GM04503 (cell line): ENCODE measurements at places on chromosomes 6 and 20.

- DNase-seq: no peak
Observed at GRCh38 chr6:79922018-79922417, 25.3 kb downstream of the ELOVL4 start.

- no peak for DNase-seq
Observed at GRCh38 chr20:48862279-48862678, 34.5 kb upstream of the PREX1 start.

DNA sequence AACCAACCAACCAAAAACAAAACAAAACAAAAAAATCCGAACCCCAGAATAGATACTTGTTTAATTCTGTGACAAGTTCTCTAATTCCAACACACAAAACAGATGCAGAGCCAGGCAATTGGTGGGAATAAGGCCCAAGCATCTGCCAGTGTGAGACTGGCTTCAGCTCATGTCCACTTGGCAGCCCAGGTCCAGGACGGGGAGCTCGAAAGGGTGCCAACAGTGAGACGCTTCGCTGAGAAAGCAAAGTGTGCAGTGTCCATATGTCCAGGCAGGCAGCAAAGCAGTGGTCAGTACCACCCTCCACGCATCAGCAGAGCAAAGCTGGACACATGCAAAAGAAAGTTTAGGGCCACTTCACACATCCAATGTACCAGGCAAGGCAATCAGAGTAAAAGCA lies 102.9 kb downstream of the RALGAPA2 start:
- DNase-seq: no peak

DNA sequence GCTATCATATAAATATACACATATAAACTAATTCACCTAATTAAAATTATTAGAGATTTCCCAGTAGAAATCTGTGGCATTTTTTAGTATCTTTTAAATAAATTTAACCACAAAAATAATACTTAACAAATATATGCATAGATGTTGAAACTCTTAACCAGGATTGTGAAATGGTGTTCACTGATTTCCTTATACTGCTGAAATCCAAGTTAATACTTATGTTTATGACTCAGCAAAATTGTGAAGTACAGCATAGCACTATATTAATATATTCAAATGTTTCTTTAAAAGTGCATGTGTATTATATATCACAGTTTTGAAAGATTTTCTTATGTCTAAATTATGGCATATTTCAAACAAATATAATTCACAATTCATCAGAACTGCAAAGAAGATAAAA lies 328.2 kb upstream of the MANEA start:
- DNase-seq: no peak

- DNase-seq: no peak
Observed at GRCh38 chr6:118408863-118409262, 139.2 kb upstream of the PLN start.

- peak; percentile 21 for DNase-seq
Observed at GRCh38 chr6:117397536-117398227, 28.1 kb downstream of the ROS1 start.

DNA sequence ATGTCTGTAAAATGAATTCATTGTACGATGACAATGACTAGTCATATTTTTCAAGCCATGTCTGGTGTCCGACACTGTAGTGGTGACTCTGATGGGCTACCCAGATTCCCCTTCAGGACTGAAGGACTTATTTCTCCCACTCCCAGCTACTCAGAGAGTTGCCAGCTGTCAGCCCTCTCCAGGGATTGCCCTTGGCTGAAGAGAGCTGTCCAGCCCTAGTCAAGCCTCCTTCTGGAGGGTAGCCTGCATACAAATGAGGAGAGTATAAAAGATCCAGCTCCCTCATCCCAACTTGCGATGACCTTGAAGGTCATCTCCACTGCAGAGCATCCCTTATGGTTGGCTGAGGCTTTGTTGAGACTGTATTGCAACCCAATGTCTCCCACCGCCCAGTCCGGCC lies 29.9 kb downstream of the JPH2 start:
- DNase-seq: no peak

- DNase-seq: no peak
Observed at GRCh38 chr20:57708694-57709673, 831 bp downstream of the PMEPA1 start.

- DNase-seq: no peak
Observed at GRCh38 chr20:20710443-20711315, 1.8 kb downstream of the RALGAPA2 start.

- DNase-seq: no peak
Observed at GRCh38 chr6:159104163-159104925, 59.6 kb upstream of the TAGAP start.

DNA sequence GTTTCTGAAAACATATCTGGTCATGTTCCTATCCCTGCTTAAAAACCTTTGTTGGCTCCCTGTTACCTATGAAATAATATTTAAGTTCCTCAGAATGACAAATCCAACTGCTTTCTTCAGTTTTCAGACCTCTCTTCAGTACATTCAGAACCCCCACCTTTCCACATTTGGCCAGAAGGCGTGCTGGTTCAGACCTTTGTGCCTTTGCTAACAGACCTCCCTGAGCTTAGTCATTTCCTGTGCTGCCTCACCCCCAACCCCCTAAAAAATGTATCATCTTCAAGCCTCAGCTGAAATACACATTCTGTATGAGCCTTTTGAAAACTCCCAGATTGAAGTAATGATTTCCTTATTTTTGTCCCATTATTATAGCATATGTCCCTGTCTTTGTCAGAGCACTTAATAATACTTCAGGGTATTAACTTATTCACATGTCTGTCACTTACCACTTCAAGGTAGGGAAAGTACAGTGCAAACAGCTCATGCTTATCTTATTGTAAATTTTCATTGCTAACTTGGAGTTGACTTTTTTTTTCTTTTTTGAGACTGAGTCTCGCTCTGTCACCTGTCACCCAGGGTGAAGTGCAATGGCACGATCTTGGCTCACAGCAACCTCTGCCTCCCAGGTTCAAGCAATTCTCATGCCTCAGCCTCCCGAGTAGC lies 19.7 kb downstream of the FAM217A start:
- DNase-seq: peak; percentile 37

DNA sequence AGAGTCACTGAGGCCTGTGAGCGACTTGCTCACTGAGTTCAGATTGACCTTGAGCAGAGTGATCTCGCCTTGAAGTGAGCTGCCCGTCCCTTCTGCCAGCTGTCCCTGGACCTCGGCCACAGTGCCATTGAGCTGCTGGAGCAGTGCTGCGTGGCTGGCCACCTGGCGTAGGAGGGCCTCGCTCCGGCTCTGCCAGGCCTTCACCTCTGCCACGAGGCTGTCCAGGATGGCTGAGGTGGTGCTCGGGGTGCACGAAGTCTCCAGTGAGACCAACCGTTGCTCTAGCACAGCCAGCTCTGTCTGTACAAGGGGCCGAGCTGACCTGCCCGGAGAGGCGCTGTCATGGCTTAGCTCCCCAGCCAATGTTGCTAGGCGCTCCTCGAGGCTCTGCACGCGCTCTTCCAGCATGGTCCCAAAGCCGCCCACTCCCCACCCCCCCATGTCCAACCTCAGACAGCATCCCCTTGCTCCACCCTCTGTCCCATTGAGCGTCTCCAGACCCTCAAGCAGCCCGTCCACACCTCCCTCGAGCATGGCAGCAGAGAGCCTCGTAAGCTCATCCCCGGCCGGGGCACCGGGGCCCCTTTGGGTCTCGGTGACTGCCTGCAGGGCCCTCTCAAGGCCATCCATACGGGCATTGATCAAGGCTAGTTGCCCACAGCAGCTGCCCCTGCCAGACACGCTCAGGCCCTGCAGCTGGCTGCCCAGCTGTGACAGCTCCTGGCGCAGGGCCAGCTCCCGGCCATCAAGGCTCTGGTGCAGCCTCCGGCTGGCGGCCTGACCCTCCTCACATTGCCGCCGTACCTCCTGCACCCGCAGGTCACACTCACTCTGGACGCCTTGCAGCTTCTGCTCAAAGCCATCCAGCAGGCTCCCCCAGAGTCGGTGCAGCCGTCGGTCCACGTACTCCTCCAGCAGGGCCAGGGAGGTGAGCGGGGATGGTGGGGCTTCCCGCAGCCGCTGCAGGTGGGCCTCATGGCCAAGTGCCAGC lies 4.6 kb downstream of the EMILIN3 start:
- DNase-seq: no peak

DNA sequence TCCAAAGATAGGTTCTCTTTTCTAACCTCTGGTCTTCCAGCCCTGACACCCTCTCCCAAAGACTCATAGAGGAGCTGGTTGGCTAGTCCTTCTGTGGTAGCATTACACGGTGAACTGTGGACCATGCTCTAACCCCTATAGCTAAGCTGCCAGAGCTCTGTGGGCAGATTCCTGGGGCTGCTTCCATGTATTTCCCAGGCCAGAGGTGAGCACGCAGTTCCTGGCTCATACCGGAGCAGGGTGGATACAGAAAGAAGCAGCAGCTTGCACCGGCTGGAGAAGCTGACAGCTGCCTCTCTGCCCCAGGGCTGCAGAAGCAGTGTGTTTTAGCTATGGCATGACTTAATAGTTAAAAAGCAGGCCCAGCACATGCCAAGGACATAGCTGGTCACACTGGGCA lies 84.1 kb upstream of the FOXP4 start:
- no peak for DNase-seq

DNA sequence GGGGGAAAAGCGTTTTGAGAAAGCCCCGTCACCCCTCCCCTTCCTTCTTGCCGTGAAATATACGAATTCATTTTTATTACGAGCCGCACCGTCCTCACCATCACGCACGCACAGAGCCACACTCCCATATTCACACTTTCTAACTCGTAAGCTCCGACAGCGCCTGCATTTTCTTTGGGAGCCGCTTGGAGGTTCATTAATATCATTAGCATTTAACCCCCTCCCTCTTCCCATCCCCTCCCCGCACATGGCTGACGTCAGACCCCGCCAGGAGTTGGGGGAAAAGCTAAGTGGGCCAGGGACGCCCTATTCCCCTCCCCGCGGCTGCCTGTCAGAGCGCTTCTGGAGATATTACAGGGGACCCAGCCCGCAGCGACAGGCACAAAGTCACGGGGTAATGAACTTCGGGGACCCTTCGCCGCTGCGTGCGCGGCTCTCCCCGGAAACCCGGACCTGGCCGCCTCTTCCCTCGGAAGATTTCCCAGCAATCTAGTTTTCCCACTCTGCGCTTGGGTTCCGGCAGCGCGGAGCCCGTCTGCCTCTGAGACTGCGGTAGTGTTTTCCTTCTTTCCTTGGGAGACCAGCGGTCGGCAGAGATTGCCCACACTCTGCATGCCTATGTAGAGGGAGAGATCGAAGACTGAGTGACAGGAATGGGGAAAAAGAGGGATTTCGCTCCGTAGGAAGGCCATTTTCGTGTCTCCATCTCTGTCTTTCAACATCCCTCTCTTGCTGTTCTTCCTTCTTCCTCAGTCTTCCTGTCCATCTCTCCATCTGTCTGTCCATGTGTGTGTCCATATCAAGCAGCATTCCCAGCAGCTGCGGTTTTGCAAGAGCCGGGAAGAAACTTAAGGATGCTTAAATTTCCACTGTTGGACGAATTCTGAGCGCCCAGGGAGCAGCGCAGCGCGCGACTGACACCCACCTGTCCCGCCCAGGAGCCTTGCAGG lies at the start of gene NR2E1:
Gene NR2E1, plus strand, starts transcription at position 309 of the 950 bp plus-strand sequence. CDS start 744 bp downstream, outside the sequence.
- no peak for DNase-seq

- DNase-seq: no peak
Observed at GRCh38 chr20:4247898-4248858, 232.8 kb upstream of the RNF24 start.

DNA sequence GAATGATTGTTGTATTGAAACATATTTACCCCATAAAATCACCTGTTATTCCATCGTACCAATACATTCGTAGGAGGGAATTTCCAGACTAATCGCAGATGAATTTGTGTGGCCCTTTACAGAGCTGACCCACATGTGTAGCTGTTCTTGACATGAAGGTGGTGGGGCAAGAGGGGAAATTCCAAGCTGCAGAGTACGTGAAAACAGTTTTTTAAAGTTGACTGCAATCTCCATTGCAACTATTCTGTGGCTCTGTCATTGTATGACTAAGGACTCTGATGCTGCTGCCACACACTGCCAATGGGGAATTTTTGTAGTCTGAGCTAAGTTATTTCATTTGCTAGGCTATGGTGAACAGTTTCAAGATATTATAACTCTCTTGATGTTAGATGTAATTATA lies 46.4 kb upstream of the ADTRP start:
- DNase-seq: no peak

DNA sequence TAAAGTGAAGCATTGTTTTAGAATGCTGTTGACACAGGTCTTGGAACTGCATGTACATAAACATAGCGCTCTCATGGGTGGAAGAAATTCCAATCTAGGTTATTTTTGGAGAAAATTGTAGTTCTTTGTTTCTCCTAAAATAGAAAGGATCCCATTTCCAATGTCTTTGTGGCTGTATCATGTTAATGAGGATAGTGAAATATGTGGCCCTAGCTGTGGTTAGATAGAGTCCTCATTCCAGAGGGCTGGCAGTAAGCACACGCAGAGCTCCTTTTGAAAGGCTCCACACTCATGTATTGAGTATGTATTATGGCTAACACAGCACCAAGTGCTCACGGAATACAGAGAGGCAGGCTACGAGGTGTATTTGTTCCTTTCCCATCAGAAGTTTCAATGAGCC lies 60.9 kb downstream of the SNRNP48 start:
- DNase-seq: no peak

GRCh38 chr6:41675176-41675775 lies 37.0 kb downstream of the MDFI start:
- DNase-seq: no peak

GRCh38 chr6:33192105-33192646 lies at the start of gene COL11A2:
TSS of gene COL11A2 (minus strand) at chr6:33192467. CDS start at chr6:33192240, 227 bp downstream.
- no peak for DNase-seq

GRCh38 chr6:144722925-144723324 lies 437.8 kb downstream of the UTRN start:
- DNase-seq: no peak

GRCh38 chr6:3045777-3046176 lies 22.5 kb upstream of the RIPK1 start:
- DNase-seq: no peak

- DNase-seq: no peak
Observed at GRCh38 chr20:42740226-42740870, 449.4 kb downstream of the PTPRT start.

DNA sequence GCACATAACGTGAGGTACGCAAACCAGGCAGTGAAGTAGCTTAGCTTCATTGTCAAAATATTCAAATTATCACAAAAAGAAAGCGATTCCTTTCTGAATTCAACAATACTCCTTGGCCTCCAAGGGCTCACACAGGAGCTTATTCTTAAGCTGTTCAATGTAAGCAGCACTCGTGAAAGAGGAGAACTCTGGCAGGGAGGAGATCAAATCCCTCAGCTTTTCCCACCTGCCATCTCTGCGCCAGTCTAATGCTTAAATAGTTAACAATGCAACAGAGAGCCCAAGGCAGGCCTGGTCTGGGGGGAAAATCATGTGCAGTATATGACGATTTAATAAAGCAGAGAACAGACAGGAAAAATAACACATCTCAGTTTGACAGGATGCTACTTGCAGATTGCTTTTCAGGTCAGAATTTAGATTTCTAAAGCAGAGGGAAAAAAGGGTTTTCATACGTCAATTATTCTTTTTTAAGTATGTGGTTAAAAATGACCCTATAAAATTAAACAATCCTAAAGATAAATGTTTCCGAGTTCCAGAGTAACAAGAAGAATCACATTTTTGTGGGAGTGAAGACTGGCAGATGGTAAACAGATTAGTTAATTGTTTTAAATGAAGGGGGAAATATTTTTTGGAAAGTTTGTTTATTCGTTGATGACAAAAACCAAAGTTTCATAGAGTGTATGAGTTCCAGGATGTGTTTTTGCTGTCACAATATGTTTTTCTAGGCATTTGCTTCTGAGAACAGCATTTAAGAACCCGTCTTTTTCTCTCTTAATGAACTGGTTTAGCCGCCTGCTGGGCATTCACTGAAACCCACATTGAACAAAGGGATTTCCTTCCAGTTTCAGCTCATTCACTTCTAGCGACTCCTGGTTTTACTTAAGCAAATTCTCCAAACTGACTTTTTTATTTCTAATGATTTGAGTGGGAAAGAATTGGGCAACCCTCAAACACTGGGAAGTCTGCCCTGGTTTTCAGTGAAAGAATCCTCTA lies 45.9 kb downstream of the PLAGL1 start:
- DNase-seq: peak; percentile 47

- DNase-seq: peak; percentile 38
Observed at GRCh38 chr20:48051794-48052474, 266.7 kb upstream of the SULF2 start.
